ENCODE measurements at places on chromosomes 13 and 19.
A peak's percentile ranks its signal among the peaks of the same experiment; 100 is the strongest.

DNA sequence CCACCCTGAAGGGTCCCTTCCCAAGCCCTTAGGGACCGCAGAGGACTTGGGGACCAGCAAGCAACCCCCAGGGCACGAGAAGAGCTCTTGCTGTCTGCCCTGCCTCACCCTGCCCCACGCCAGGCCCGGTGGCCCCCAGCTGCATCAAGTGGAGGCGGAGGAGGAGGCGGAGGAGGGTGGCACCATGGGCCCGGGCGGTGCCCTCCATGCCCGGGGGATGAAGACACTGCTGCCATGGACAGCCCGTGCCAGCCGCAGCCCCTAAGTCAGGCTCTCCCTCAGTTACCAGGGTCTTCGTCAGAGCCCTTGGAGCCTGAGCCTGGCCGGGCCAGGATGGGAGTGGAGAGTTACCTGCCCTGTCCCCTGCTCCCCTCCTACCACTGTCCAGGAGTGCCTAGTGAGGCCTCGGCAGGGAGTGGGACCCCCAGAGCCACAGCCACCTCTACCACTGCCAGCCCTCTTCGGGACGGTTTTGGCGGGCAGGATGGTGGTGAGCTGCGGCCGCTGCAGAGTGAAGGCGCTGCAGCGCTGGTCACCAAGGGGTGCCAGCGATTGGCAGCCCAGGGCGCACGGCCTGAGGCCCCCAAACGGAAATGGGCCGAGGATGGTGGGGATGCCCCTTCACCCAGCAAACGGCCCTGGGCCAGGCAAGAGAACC, 1.5 kb downstream of the EGLN2 start:
- DNase-seq, result no peak

GRCh38 chr13:48334534-48335127, 31.1 kb downstream of the RB1 start:
- DNase-seq, result no peak

DNA sequence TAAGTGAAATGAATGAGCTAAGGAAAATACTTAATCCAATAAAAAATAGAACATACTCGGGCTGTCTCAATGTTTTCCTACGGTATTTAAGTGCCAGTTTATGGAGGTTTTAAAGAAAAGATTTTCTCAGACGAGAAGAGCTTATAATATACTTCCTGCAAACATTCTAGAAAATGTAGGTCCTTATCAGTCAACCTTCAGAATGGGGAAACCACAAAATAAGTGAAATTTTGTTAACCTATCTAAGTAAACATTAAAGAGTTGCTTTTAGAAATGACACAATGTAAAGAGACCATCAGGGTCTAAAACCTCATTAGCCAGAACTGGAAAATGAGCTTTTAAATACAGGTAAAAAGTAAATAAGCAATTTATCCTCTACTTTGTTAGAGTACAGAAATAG, 12.1 kb downstream of the MIR17HG start:
- no peak for DNase-seq

DNA sequence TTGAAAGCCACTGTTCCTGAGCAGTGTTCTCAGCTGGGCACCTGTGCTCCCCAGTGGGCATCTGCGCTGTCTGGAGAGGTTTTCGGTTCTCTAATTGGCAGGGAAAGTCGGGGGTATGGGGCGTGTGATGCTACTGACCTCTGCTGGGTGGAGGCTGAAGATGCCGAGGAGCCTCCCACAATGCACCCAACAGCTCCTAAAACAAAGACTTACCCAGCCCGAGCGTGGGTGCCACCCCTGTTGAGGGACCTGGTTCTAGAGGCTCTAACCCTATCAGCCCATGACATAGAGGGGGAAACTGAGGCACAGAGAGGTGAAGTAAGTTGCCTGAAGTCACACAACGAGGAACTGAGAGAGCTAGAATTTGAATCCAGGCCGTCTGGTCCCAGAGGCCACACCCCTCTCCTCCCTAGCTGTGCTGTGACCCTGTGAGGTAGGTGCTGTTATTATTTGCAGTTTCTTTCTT, 2.3 kb downstream of the SPACA4 start:
- peak; percentile 50 for DNase-seq

DNA sequence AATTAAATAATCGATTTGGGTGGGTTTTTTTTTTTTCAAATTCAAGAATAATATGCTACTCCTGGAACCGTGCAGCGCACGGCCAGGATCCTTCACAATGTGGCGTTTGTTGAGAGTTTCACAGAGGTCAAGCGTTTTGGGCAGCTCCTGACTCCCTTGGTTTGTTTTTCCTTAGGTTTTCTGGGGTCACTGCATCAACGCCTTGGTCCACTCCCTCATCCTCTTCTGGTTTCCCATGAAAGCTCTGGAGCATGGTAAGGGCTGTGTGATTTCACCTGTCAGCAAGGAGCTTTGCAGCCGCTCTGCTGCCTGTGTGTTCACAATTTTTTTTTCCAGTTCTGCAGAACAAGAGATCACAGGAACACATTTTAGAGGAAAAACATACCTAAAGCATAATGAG, 212.4 kb downstream of the SHISA2 start:
- DNase-seq, result no peak

DNA sequence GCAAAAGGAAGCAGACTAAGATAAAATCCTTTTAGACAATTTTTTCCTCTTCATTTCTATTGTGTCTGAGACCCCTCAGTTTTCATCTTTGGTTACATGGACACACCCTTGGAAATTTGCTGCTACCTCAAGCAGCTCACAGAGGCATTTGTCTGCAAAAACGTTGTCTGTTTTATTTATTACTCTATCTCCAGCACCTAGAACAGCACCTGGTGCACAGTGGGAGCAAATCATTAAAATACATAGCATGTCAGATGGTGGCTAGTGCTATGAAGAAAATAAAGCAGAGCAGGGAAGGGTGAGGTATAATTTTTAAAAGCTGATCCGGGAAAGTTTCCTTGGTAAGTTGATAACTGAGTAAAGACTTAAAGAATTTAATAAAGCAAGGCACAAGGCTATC, 14.3 kb upstream of the FAM124A start:
- no peak for DNase-seq

DNA sequence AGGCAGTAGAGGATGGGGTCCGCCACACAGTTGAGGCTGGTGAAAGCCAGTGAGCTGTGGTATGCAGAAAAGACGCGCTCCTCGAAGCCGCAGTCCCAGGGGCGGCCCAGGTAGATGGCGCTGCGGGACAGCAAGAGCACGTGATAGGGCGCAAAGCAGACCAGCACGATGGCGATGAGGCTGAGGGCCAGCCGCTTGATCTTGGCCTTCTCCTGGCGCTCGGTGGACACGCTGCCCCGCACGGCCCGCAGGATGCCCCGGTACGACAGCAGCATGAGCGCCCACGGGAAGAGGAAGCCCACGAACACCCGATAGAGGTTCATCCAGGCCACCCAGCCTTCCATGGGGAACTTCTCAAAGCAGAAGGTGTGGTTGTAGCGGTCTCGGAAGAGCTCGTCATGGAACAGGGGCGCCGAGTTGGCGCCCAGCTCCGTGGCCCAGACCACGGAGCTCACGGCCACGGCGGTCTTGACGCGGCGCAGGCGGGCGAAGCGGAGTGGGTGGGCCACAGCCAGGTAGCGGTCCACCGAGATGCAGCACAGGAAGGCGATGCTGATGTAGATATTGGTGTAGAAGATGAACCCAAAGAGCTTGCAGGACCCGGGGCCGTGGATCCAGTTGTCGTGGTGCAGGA, 6.5 kb upstream of the OPA3 start:
- peak; percentile 44 for DNase-seq

GRCh38 chr13:70469077-70469476, 360.8 kb upstream of the KLHL1 start:
- DNase-seq, result no peak

GRCh38 chr19:32550666-32551065, 30.3 kb upstream of the PDCD5 start:
- DNase-seq, result no peak

- DNase-seq, result no peak
Observed at GRCh38 chr19:51354742-51355148, 11.4 kb downstream of the ETFB start.

DNA sequence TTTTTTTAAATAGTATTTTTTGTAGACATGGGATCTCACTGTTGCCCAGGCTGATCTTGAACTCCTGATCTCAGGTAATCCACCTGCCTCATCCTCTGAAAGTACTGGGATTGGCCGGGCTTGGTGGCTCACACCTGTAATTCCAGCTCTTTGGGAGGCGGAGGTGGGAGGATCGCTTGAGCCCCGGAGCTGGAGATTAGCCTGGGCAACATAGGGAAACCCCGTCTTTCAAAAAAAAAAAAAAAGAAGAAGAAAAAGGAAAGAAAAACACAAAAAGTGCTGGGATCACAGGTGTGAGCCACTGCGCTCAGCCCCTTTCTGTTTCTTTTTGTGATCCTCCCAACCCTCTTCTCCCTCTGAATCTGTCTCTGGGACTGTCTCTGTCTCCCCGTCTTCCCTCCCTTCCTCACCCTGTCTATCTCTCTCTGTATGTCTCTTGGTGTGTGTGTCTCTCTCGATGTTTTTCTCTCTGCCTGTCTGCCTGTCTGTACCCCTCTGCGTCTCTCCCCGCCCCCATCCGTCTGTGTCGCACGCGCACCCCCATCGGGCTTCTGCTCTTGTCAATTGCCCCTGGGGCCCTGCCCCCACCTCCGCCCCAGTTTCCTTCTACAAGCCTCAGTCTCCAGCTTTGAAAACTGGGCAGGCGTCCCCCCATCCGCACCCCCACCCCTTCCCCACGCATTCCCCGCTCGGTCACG, 540 bp upstream of the ZFP36 start:
- peak; percentile 93 for DNase-seq

- DNase-seq, result no peak
Observed at GRCh38 chr13:64158908-64159307, 2743.3 kb upstream of the PCDH20 start.

- DNase-seq, result no peak
Observed at GRCh38 chr19:34480971-34481841, at the start of gene WTIP. TSS of gene WTIP (plus strand) at chr19:34481758. CDS start at chr19:34481975, 217 bp downstream.

- DNase-seq, result no peak
Observed at GRCh38 chr13:85413664-85414063, 385.6 kb downstream of the SLITRK6 start.

GRCh38 chr13:24274452-24275021, 34.8 kb upstream of the C1QTNF9 start:
- peak; percentile 70 for DNase-seq

DNA sequence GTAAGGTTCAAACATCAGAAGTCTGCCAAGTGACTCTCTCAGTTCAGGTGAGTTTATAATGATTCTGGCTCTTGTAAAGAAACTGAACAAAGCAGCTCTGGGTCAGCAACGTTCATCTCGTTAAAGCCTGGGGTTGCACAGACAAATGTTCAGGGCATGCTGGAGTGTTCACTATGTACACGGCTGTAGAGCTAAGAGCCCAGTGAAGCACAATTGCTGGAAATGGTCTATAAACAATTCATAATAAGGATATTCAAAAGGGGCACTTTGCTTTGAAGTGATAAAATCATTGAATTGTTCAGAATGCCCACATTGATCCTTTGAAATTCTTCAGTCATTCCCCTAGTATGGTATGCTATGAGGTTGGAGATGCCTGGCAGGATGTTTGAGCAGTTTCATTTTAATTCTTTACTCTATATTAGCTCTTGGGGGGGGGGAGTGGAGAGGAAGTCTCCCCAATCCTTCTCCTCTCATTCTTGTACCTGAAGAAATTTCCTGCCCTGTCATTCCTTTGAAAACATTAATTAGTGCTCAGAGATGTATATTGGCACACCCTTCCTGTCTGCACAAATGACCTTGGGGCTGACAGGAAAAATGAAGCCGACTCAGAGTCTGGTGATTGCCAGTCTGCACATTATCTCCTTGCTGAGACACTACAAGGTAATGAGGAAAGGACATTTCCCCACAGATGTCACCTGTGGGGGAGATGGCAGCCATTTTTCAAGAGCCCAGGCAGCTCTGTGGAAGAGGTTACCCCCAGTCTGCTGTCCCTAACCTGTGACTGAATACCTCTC, 145.5 kb downstream of the DLEU7 start:
- no peak for DNase-seq

GRCh38 chr19:35529241-35530218, 1.4 kb upstream of the SBSN start:
- DNase-seq, result no peak

DNA sequence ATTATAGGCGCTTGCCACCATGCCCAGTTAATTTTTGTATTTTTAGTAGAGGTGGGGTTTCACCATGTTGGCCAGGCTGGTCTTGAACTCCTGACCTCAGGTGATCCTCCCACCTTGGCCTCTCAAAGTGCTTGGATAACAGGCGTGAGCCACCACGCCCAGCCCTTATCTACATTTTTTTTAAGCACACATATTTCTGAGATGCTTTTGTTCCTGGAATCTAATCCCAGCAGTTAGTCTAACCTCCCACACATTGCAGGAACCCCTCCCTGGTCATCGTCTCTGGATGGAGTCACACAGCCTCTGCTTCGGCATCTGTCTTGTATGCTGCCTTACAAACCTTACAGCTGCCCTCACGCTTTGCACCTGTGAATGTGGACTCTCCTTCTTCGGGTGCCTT, 15.1 kb upstream of the KATNAL1 start:
- no peak for DNase-seq

DNA sequence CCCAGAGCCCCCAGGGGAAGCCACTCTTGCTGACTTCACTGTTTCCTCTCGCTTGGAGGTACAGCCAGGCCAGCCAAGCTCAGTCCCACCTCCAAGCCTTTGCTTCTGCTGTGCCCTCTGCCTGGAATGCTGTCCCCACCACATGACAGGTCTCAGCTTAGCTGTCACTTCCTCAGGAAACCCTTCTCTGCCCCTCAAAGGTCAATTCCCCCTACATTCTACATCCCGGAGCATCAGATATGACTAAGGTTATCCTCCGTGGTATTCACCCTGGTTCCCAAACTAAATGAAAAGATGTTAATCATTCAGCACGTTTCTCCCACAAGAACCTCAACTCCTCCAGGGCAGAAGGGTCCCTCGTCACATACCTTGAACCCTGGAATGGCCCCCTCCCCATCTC, 53.5 kb downstream of the PTPRS start:
- DNase-seq, result no peak

GRCh38 chr19:34393031-34393430, 11.2 kb upstream of the PDCD2L start:
- DNase-seq, result no peak
